ENCODE measurements at places on chromosomes 2 and 18.

GRCh38 chr18:48179666-48180065, 229.5 kb downstream of the ZBTB7C start:
- no peak for DNase-seq

DNA sequence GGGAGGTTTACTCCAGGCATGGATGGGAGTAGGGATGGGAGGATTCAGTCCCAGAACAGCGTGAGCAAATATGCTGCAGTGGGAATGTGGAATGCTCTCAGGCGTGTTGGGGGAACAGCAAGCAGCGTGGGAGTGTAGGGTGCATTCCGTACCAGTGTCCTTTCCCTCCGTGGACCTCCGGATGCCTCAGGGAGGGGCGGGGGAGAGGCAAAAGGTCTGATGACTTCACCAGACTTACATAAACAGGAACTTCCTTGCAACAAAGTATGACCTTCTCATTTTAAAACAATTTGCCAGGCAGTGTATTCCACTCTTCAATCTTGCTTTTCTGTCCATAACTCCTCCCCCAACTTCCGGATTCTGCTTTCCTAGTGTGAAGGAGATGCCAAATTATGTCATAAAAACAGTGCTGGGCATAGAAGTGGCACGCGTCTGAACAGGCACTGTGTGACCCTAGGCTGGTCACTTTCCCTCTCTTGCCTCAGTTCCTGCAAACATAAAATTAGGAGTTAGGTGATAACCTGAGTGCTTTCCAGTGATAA, 36.9 kb downstream of the RPL37A start:
- DNase-seq, result peak; percentile 87

- DNase-seq, result no peak
These were observed 21.9 kb downstream of the ITM2C start for GRCh38 chr2:230886671-230887071.

- peak; percentile 50 for DNase-seq
These were observed 94.6 kb downstream of the LDLRAD4 start for GRCh38 chr18:13313006-13313686.

DNA sequence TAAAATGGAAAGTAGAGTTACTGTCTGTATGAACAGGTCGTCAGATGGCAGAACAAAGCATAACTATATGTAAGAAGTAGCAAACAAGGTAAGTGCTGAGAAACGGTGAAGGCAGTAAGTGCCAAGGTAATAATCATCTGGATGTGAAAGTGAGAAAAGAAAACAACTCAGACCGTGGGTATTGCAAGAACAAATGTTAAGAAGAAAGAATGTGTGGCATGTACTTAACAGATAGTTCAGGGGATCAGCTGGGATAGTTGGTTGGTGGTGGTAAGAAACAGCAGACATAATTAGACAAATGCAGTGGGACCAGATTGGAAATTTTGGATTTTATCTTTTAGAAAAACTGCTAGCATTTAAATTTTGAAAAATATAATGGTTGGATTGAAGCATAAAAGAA, 375.8 kb upstream of the NXPH2 start:
- no peak for DNase-seq

- DNase-seq, result no peak
These were observed 381.0 kb upstream of the MEX3C start for GRCh38 chr18:51578406-51578980.

DNA sequence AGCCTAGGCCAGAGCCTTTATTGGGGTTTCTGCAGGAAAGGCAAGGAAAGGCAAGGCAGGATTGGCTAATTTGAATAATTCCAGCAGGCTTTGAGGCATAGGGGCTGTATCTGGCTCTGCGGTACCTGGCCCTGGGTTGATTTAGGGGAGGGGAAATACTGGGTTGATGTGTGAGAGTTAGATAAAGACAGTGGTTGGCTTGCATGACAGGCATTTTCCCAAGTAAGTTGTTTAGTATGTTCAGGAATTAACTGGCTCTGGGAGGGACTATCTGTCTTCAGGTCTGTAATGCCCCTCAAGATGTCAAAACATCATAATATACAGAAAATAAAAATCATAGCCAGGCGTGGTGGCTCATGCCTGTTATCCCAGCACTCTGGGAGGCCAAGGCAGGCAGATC, 98.7 kb downstream of the UBR3 start:
- DNase-seq, result no peak

DNA sequence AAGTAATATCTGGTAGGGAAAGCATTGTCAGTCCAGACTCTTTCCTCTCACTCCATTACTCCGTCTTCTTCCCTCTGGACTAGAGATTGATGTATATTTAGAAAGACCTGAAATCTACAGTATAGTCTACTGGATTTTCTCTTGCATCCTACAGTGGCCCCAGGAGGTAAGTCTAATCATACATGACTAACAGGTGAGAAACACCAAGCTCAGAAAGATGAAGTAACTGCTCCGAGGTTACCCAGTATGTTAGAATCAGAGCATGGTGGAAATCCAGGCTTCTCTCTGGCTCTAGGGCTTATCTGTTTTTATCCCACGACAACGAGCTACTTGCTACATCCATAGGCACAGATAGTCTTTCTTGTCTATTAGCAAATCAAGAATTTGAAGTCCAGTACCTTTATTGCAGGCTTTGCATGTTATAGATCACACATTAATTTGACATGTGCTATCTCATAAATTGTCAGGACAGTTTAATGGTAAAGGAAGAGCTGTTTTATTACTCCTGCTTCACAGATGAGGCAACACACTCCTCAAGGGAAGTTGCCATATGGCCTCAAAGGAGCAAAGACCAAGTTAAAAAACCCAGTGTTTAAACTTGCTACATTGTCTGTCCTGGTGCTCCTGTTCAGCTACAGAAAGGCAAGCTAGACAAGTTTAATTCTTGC, 484.3 kb downstream of the THSD7B start:
- DNase-seq, result no peak

- no peak for DNase-seq
These were observed 34.3 kb upstream of the EPHA4 start for GRCh38 chr2:221606424-221606823.

DNA sequence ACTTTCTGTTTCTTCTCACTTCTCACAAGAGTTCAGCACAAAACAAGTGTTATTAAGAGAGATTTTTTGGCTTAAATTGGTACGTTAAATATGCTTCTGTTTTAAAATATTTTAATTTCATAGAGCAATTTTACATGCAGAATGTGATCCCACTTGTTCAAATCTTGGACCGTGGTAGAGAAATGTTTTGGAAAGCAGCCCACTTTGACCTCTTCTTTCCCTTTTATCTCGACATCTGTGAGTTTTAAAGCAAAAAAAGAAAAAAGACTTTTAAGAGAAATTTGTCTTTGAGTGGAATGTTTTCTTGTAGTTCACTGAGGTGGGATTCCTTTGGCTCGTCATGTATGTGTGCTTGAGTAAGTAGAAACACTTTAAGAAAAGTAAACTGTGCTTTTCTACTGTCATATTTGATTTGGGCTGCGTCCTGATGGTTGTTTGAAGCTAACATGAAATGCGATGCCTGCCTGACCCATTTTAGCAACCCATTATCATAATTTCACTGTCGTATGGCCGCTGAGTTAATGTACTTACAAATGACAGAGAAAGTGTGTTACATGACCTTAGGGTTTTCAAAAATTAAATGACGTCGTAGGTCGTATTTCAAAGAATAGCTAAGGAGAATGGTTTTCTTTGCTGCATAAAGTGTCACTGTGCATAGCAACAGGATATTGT, 54.5 kb downstream of the TSHZ1 start:
- DNase-seq, result no peak

GRCh38 chr18:48219037-48219809, 190.0 kb downstream of the ZBTB7C start:
- no peak for DNase-seq

DNA sequence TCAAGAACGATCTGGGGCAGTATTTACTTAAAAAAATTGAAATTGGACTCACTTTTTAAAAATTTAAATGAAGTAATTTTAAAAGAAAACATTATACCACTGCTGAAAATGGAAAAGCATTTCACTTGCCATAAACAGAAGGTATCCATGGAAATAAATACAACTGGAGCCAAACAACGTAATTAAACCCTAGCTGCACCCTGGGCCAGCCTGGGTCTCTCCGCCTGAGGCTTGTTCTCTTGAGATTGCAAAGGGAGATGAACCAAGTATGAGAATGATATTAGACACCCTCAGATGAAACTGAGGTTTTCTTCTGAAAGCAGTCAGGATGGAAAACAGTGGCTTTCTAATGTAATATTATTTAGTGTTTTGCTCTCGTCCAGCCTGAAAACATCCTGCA, 264.4 kb downstream of the KCNE4 start:
- DNase-seq, result no peak

DNA sequence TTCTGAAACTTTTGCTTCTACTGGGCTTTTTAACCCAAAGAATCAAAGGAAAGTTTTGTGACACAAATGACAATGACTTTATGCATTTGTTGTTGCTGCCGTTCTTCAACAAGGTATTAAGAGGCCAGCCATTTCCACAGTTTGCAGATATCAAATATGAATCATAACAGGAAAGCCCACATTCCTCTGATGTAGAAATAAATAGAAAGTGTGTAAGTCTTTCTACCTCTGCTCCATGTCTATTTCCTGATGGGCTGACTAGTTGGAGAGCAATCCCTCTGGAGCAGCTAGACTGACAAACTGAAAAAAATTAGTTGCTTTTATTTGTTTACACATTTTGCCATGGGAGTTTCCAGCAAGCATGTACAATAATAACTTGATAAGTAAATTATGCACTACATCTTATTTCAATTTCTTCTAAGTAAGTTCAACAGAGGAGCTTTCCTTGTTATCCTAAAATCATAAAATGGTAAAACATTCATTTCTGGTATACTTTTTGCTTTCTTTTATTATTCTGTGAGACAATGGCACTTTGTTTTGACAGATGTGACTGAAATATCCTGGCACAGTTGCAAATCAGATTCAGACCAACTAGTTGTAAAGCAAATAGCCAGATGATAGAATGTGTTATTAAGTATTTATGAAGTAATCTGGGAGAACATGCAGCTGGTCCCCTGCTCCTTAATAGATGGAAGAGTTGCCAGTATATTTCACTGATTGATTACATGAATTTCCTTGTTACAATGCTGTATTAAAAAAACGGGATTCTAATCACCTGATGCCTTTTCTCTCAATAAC, 266.7 kb downstream of the METTL4 start:
- DNase-seq, result no peak

- DNase-seq, result no peak
These were observed 97.2 kb upstream of the TEX51 start for GRCh38 chr2:126801473-126801872.

- DNase-seq, result no peak
These were observed 337.2 kb downstream of the ARHGAP15 start for GRCh38 chr2:143466391-143466790.

- DNase-seq, result no peak
These were observed 814.6 kb downstream of the SLC4A3 start for GRCh38 chr2:220442012-220442411.

- no peak for DNase-seq
These were observed 76.4 kb downstream of the ADD2 start for GRCh38 chr2:70691497-70692140.

- peak; percentile 72 for DNase-seq
These were observed 33.9 kb downstream of the ZBTB7C start for GRCh38 chr18:48375150-48375800.

DNA sequence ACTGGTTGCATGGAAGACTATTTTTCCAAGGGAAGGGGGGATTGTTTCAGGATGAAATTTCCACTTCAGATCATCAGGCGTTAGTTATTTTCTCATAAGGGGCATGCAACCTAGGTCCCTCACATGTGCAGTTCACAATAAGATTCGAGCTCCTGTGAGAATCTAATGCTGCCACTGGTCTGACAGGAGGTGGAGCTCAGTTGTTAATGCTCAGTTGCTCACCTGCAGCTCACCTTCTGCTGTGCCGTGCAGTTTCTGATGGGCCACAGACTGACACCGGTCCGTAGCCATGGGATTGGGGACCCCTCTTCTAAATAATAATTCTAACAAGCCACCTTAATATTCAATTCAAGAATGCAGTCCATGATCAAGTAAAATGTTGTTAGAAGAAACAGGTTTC, 34.9 kb downstream of the PLCL1 start:
- DNase-seq, result no peak

DNA sequence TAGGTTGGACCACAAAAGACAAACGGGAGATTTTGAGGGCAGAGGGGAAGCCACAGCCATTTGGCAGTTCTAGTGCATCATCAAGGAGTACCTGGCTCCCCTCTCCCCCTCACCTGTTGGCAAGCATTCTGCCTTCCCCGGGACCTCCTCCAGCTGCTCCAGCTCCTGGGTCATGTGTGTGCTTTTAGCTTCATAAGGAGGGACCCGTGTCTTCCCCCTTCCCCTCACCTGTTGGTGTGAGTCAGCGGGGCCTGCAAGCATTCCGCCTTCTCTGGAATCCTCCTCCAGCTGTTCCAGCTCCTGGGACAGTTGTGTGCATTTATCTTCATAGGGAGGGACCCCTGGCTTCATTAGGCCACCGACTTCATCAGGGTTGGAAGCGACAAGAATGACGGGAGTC, 58.8 kb downstream of the SPP2 start:
- DNase-seq, result no peak

DNA sequence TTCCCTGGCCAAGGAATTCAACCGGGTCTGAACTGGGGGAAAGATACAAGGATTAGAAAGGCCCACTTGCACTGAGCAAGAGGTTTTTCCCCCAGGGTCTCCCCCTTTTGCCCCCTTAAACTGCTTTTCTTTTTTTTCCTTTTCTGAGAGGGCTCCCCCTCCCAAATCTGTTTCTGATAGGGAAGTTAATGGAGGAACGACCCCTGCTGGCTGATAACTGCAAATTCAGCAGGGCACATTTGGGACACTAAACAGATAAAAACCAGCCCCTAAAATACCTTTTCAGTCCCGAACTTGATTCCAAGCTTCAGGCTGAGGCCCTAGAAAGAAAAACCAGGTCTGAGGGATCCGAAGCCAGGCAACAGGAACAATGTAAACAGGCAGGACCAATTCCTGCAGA, 1012.4 kb upstream of the CRIM1 start:
- peak; percentile 15 for DNase-seq

GRCh38 chr2:63023444-63023843, 27.2 kb upstream of the OTX1 start:
- peak; percentile 79 for DNase-seq

DNA sequence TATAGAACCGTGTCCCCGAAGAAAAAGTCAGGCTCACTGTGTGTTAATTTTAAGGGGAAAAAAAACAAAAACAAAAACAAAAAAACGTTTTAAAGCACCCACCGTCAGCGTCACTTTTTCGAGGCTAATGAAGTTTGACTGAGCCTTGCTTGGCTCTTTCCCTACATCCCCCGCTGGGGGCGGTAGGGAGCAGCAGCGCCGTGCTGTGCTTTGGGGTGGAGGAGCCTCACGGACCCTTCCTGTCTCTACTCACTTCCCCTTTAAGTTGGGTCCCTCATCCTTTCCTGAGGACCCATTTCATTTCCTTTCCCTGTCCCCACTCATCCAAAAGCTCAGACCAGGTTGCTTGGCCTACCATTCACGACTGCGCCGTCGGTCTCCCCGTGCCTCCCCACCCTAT, 82.8 kb upstream of the RPL31 start:
- DNase-seq, result peak; percentile 25

DNA sequence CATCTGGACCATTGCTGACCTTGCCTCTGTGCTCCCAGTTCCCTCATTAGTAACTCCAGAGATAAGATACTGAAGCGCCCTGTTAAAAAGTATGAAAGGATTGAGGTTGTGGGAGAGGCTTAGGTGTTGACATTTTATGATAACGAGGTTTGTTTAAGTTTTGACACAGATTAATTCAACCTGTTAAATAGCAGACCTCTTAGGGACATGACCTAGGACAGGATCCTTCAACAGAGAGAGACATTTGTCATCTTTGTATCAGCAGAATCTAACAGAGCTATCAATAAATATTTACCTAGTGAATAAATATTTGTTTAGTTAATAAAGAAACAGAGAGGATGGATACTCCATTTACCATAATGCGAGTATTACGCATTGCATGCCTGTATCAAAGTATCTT, 99.5 kb downstream of the DCC start:
- no peak for DNase-seq

- DNase-seq, result no peak
These were observed 241.5 kb downstream of the SATB2 start for GRCh38 chr2:199216253-199216652.
